Activated CD4-positive, alpha-beta T cell treated with anti-CD3 and anti-CD28 coated beads for 36 hours (primary cell): ENCODE measurements at places on chromosomes 5 and 9. TPM values are rescaled to one million over a fixed set of nuclear protein-coding genes. Genes with fewer than 3 reads are reported as not detected.

DNA sequence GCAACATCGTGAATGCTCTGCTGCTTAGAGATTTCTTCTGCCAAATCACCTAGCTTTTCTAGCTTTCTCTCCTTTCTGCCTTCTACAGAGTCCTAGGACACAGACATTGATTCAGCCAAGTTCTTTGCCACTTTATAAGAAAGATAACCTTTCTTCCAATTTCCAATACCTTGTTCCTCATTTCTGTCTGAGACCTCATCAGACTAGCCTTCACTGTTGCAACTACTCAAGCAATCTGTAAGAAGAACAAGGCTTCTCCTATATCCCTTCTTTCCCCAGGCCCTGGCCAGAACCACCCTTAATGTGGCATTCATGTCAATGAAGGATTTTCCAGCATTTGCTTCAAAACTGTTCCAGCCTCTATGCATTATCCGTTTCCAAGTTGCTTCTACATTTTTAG is 24.3 kb downstream of the FBXO10 start:
- no peak overlapping the region for H3K27ac ChIP-seq
- no peak overlapping the region for H3K4me3 ChIP-seq
- H3K4me1 ChIP-seq: no peaks in the 10 kb centered on the region
- DNase-seq: no peak
- no peaks in the 10 kb centered on the region for H3K27me3 ChIP-seq
- no peaks in the 10 kb centered on the region for H3K36me3 ChIP-seq

DNA sequence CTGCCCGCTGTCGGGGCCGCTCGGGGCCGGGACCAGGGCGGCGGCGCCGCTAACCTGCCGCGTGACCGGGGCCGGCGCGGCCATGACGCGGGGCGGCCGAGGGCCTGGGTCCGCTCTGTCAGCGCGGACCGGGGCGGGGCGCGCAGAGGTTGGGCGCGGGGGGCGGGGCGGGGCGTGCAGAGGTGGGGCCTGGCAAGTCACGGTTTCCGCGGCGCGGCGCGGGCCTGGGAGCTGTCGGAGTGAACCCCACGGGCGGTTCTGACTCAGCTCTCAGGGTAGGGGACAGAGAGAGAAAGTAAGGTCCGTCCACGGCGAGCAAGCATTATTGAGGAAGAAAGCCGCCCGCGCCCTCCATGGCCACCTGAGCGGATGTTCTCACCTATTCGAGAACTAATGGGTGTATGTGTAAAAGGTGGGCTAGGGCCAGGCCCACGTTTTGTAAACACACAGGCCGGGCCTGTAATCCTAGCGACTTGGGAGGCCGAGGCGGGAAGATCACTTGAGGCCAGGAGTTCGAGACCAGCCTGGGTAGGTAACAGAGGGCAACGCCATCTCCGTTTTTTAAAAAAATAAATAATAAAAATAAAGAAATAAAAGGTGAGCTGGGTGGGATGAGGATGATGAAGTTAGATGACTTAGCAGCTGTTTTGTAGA is at the start of gene PRXL2C:
PRXL2C (minus strand) TSS at position 120 of the 654 bp plus-strand sequence; CDS start at position 84, 36 bp downstream.
- peaks cover 15% of the 10 kb centered on the region for H3K4me1 ChIP-seq
- no peaks in the 10 kb centered on the region for H3K27me3 ChIP-seq
- DNase-seq: peak; percentile 91
- H3K27ac ChIP-seq: peak within 1 kb of the TSS; percentile 83

DNA sequence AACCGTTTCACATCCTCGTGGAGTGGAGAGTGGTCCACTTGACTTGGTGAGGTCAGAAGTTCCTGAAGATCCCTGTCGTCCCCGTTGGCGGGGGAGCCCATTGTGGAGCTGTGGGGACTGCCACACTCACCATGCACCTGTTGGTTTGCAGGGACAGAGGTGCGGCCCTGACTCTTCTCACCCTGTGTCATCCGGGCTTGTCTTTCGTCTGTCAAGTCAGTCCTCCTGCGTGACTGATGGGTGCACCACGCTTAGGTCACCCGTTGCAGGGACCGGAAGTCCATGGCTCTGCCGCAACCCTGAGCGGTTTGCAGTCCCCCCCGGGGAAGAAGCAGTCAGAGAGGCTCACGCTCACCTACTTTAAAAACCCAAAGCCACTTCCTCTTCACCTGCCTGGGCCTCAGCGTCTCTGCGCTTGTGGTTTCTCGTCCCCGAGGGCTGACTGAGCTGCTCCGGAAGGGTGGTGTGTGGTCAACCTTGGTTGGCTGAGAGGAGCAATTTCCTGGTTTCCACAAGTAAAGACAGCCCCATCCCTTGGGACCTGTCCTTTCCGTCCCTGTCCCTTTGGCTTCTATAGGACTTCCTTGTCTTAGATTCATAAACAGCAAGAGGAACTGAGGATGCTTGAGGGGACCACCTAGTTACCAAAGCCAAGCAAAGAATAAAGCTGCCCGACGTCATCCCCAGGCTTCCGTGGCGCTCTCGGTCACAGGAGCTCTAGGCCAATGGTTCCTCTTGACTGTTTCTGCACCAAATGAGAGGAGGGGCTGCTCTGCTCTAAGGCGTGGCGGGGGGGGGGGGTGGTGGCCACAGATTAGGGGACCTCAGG is 53.2 kb downstream of the USP20 start:
- H3K27me3 ChIP-seq: no peaks in the 10 kb centered on the region
- peak; percentile 97 for DNase-seq
- peaks cover 59% of the 10 kb centered on the region for H3K36me3 ChIP-seq
- H3K27ac ChIP-seq: peak overlapping the region; percentile 99

GRCh38 chr5:14280294-14280854 is 137.2 kb downstream of the TRIO start:
- no peak for DNase-seq
- no peaks in the 10 kb centered on the region for H3K36me3 ChIP-seq
- peaks cover 12% of the 10 kb centered on the region for H3K4me1 ChIP-seq
- peaks cover 6% of the 10 kb centered on the region for H3K27me3 ChIP-seq

- H3K4me1 ChIP-seq: no peaks in the 10 kb centered on the region
- H3K27me3 ChIP-seq: no peaks in the 10 kb centered on the region
- DNase-seq: no peak
- no peak overlapping the region for H3K27ac ChIP-seq
- no peaks in the 10 kb centered on the region for H3K36me3 ChIP-seq
- H3K4me3 ChIP-seq: no peak overlapping the region
Measured at GRCh38 chr5:156126716-156127115, 200.2 kb upstream of the SGCD start.

DNA sequence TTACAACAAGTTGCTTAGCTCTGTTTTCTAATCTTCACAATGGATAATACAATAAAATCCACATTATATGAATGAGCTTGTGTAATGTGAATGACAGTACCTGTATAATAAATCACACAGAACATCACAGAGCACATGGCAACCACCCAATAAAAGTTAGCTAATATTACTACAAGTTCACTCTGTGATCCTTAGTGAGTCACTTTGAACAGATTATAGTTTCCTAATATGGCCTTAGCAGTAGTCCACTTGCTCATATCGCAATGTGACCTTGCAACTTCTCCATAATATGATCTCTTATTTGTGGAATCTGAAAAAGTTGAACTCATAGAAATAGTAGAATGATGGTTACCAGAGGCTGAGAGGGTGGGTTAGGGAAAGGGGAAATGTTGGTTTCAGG is 361.3 kb downstream of the PTPRD start:
- H3K27me3 ChIP-seq: no peaks in the 10 kb centered on the region
- DNase-seq: no peak
- H3K36me3 ChIP-seq: no peaks in the 10 kb centered on the region
- no peak overlapping the region for H3K27ac ChIP-seq
- no peaks in the 10 kb centered on the region for H3K4me1 ChIP-seq
- no peak overlapping the region for H3K4me3 ChIP-seq

GRCh38 chr9:81389569-81389993 is 299.8 kb downstream of the TLE1 start:
- H3K36me3 ChIP-seq: no peaks in the 10 kb centered on the region
- H3K4me1 ChIP-seq: no peaks in the 10 kb centered on the region
- H3K27me3 ChIP-seq: no peaks in the 10 kb centered on the region
- H3K4me3 ChIP-seq: no peak overlapping the region
- no peak for DNase-seq

DNA sequence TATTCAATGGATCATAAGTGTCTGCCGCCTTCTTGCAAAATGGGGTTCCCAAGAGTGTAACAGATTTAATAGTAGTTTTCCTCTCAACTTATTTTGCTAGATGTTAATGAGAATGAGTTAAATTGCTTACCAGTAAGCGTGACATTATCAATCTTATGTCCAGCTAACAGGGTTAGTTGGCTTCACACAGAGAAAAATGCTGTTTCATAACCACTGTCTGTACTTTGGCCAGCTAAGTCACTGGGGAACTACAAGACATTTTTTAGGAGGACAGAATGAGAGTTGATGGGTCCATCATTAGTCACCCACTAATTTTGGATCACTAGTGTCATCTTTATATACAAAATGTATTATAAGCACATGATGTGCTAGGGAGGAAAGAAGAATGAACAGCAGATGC is 1.4 kb downstream of the CDC37L1 start:
- no peak overlapping the region for H3K27ac ChIP-seq
- peaks cover 17% of the 10 kb centered on the region for H3K36me3 ChIP-seq
- no peaks in the 10 kb centered on the region for H3K27me3 ChIP-seq
- peaks cover 20% of the 10 kb centered on the region for H3K4me1 ChIP-seq
- DNase-seq: no peak

DNA sequence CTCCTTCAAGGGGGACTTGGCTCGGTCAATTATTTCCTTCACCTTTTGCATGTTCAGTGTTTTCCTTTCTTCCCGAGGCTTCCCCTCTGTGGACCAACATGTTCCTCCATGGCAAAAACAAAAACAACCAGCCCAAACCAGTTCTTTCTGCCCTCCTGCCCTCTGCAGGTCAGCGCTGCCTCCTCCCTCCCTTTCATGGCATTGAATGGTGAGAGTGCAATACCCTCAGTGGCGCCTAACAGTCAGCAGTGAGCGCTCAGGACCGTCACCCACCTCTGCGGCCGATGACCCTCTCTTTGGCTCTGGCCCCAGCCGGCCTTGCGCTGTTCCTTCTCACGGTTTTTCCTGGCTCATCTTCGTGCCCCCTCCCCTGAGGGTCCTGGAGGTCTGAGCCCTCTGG is 34.4 kb upstream of the GNE start:
- no peak for DNase-seq
- no peaks in the 10 kb centered on the region for H3K4me1 ChIP-seq
- H3K27ac ChIP-seq: no peak overlapping the region
- H3K4me3 ChIP-seq: no peak overlapping the region
- no peaks in the 10 kb centered on the region for H3K27me3 ChIP-seq
- no peaks in the 10 kb centered on the region for H3K36me3 ChIP-seq

LRRC19 gene
- not detected for total RNA-seq

GRCh38 chr9:75891771-75892215 is 1.3 kb downstream of the PCSK5 start:
- peaks cover 36% of the 10 kb centered on the region for H3K4me1 ChIP-seq
- H3K4me3 ChIP-seq: peak overlapping the region; percentile 93
- DNase-seq: peak; percentile 44

- H3K4me3 ChIP-seq: no peak overlapping the region
- no peak for DNase-seq
- H3K4me1 ChIP-seq: no peaks in the 10 kb centered on the region
- peaks cover 25% of the 10 kb centered on the region for H3K36me3 ChIP-seq
- H3K27ac ChIP-seq: no peak overlapping the region
Measured at GRCh38 chr5:32233696-32234447, 59.8 kb upstream of the GOLPH3 start.

DNA sequence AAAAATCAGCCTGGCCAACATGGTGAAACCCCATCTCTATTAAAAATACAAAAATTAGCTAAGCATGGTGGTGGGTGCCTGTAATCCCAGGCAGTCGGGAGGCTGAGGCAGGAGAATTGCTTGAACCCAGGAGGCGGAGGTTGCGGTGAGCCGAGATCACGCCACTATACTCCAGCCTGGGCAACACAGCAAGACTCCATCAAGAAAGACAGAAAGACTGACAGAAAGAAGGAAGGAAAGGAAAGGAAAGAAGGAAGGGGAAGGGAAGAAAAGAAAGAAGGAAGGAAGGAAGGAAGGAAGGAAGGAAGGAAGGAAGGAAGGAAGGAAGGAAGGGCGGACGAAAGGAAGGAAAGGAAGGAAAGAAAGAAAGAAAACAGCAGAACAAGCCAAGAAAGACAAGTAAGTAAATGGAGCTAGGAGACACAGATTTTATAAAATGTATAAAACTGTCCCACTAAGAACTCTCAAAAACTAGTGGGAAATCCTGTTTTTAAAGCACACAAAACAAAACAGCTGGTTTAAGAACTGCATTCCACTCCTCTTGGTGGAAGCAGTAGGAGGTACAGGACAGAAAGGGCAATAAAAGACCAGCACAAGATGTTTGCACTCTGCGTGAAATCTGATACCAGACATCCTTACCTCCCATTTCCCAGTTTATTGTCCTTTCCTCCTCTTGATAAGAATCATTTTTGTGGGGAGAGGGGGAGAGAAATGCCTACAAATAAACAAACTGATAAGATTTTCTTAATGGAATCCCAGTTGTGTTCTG is 46.7 kb downstream of the MYO10 start:
- H3K4me1 ChIP-seq: no peaks in the 10 kb centered on the region
- no peak overlapping the region for H3K27ac ChIP-seq
- DNase-seq: no peak
- H3K27me3 ChIP-seq: no peaks in the 10 kb centered on the region
- no peak overlapping the region for H3K4me3 ChIP-seq

GFI1B gene
- 0.19 TPM for total RNA-seq

GRCh38 chr5:167158588-167158987 is 1132.9 kb upstream of the WWC1 start:
- H3K27ac ChIP-seq: no peak overlapping the region
- no peaks in the 10 kb centered on the region for H3K27me3 ChIP-seq
- H3K4me3 ChIP-seq: no peak overlapping the region
